Stimulated activated CD8-positive, alpha-beta memory T cell treated with anti-CD3 and anti-CD28 coated beads, Interleukin-4, amount 100 ng/mL, for 4 hours (primary cell): ENCODE measurements at places on chromosomes 16 and 17.

GRCh38 chr17:17958982-17959381 lies 13.2 kb downstream of the TOM1L2 start:
- no peak for DNase-seq

DNA sequence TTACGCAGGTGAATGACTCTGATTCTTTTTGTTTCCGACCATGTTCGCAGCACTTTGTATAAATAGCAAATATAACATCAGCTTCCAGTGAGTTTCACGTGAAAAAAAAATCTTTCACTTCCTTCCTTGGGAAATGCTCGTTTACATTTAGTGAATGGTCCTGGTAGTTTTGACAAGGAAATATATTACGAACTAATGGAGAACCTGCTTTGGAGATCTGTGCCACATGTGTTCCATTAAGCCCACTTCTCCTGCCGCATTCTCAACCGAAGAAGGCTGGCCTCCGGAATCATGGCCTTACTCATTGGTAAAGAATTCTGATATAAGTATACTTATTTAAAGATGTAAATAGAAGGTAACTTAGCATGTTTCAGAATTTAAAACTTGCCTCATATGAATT lies 3.6 kb downstream of the CRAMP1 start:
- no peak for DNase-seq

DNA sequence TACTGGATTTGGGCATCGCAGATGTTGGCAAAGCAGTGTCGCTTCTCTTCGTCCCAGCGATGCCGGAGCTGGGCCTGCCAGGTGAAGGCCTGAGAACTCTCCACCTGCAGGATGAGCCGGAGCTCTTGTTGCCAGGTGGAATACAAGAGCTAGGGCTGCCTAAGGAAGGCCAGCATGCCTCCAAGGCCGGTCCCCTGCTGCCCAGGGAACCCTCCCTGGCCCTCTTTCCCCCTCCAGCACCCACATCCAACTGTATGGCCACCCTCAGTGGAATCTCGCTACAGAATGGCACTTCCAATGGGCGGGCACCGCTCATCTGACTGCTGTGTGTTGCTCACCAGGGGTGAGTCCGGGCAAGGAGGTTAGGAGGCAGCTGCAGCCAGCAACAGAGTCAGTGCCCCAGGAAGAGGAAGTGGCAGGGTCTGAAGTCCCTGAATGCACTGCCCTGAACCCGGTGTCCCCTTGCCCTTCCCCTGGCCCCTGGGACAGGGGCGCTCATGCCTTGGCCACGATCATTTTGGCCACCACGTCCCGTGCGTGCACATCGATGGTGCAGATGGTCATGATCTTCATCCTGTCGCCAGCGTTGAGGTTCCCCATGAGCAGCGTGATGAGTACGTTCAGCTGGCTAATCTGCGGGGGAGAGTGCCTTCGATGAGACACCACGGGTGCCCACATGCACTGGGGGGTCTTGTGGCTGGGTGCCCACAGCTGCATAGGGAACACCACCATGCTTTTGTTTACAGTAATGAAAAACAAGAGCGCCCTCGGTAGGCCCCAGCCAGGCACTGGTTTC lies 75.8 kb downstream of the DNAH17 start:
- no peak for DNase-seq

GRCh38 chr16:68361485-68361884 lies 50.7 kb downstream of the PRMT7 start:
- DNase-seq = no peak

GRCh38 chr16:70573451-70574121 lies 50.0 kb downstream of the SF3B3 start:
- no peak for DNase-seq
